Activated CD4-positive, alpha-beta memory T cell treated with anti-CD3 and anti-CD28 coated beads, Interleukin-2, amount 10 ng/mL, durations not matched to agents 7 days and 5 days (primary cell): ENCODE measurements at places on chromosomes 4 and X.

GRCh38 chrX:55488593-55489313, 895 bp downstream of the USP51 start:
- H3K27ac ChIP-seq = peak overlapping the region; percentile 90
- no peaks in the 10 kb centered on the region for H3K36me3 ChIP-seq
- peak overlapping the region; percentile 88 for H3K4me3 ChIP-seq
- H3K4me1 ChIP-seq = peaks cover 21% of the 10 kb centered on the region
- DNase-seq = peak; percentile 65
- H3K27me3 ChIP-seq = no peaks in the 10 kb centered on the region

- no peak for DNase-seq
- H3K4me1 ChIP-seq = peaks cover 3% of the 10 kb centered on the region
- H3K27ac ChIP-seq = no peak overlapping the region
- H3K27me3 ChIP-seq = peaks cover 1% of the 10 kb centered on the region
Measured at GRCh38 chrX:68490644-68491043, 8.2 kb upstream of the YIPF6 start.

DNA sequence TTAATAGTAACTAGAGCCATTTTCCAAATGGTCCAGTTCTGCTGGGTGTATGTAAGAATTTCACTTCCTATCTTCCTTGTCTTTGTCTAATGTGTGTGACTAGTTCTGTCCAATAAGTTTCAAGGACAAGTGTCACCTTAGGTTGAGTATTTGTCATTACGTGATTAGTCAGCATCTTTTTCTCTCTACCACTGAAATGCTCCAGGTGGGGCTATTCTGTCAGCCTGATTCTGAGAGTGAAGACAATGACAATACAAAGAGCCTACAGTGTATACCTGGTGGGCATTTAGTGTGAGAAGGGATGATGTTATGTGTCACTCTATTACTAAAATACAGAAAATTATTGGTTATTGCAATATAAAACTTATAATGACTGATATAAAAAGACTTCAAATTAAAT, 876.3 kb downstream of the C4orf33 start:
- H3K4me3 ChIP-seq = no peak overlapping the region
- no peaks in the 10 kb centered on the region for H3K4me1 ChIP-seq
- H3K27ac ChIP-seq = no peak overlapping the region

- no peak overlapping the region for H3K4me3 ChIP-seq
- H3K27ac ChIP-seq = no peak overlapping the region
- no peaks in the 10 kb centered on the region for H3K36me3 ChIP-seq
- no peaks in the 10 kb centered on the region for H3K4me1 ChIP-seq
- H3K27me3 ChIP-seq = no peaks in the 10 kb centered on the region
- DNase-seq = no peak
Measured at GRCh38 chr4:92387459-92388069, 83.8 kb downstream of the GRID2 start.

DNA sequence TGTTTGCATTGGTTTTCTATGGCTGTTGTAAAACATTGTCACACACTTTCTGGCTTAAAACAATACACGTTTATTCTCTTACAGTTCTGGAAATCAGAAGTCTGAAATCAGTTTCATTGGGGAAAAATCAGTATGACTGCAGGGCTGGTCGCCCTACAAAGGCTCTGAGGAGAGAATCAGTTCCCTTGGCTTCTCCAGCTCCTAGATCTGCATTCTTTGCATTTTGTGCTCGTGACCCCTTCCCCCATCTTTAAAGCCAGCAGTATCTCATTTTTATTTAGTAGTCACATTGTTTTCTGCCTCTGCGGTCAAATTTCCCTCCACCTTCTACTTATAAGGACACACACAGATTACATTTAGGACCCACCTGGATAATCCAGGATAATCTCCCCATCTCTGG, 849.7 kb upstream of the GRID2 start:
- no peaks in the 10 kb centered on the region for H3K27me3 ChIP-seq
- no peaks in the 10 kb centered on the region for H3K36me3 ChIP-seq
- no peaks in the 10 kb centered on the region for H3K4me1 ChIP-seq
- H3K27ac ChIP-seq = no peak overlapping the region
- no peak overlapping the region for H3K4me3 ChIP-seq

- H3K27ac ChIP-seq = no peak overlapping the region
- H3K36me3 ChIP-seq = no peaks in the 10 kb centered on the region
- H3K27me3 ChIP-seq = no peaks in the 10 kb centered on the region
- H3K4me3 ChIP-seq = no peak overlapping the region
Measured at GRCh38 chrX:40146262-40147125, 48.7 kb upstream of the BCOR start.

GRCh38 chrX:74133156-74133796, 170.7 kb upstream of the ZCCHC13 start:
- H3K27me3 ChIP-seq = no peaks in the 10 kb centered on the region
- DNase-seq = no peak
- H3K36me3 ChIP-seq = no peaks in the 10 kb centered on the region
- no peak overlapping the region for H3K4me3 ChIP-seq
- no peak overlapping the region for H3K27ac ChIP-seq

- no peak overlapping the region for H3K27ac ChIP-seq
- no peaks in the 10 kb centered on the region for H3K36me3 ChIP-seq
- DNase-seq = no peak
- H3K4me3 ChIP-seq = no peak overlapping the region
- no peaks in the 10 kb centered on the region for H3K27me3 ChIP-seq
- no peaks in the 10 kb centered on the region for H3K4me1 ChIP-seq
Measured at GRCh38 chr4:14302021-14302420, 674.5 kb upstream of the BOD1L1 start.

GRCh38 chrX:44439242-44439794, 95.8 kb upstream of the EFHC2 start:
- peaks cover 2% of the 10 kb centered on the region for H3K4me1 ChIP-seq
- no peaks in the 10 kb centered on the region for H3K27me3 ChIP-seq
- no peak overlapping the region for H3K4me3 ChIP-seq
- H3K27ac ChIP-seq = no peak overlapping the region
- no peaks in the 10 kb centered on the region for H3K36me3 ChIP-seq

DNA sequence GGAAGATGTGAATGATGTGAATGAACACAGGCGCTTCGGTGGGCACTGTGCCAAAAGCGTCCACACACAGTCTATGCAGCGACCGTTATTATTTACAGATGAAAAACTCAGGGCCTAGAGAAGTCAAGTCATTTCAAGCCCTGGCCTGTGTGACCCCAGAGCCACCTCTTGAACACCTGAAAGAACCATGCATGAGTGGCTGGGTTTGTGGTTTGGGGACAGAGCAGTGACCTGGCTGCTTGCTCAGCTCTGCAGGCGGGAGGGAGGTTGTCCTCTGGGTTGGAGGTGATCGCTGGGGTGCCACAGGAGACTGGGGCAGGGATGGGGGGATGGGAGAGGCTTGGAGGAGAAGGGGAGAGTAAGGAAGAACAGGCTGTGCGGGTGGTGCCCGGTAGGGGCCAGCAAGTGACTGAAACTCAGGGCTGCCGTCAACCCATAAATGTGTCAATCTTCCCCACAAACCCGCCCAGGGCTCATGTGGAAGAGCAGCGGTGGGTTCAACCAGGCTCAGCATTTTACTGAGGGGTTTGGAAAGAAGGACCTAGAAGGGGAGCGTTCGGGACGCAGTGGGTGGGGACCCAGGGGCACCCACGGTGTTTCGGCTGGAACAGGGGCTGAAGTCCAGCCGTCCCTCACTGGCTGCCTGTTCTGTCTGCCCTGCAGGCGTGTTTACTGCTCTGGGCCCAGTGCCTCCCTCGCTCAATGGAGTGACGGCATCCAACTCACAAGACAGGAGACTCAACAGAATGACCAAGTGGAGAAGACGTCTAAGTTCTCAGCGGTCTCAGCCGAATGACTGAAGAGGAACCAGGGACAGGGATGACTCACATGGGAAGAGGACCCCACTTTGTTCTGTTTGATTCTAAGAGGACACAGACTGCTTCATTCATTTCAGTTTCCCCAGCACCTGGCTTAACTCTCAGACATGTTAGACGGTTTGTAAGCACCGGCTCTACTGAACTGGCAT, 167.8 kb downstream of the AFAP1 start:
- H3K27me3 ChIP-seq = no peaks in the 10 kb centered on the region
- H3K27ac ChIP-seq = peak overlapping the region; percentile 40
- DNase-seq = no peak

- H3K27ac ChIP-seq = no peak overlapping the region
- H3K4me3 ChIP-seq = no peak overlapping the region
- DNase-seq = no peak
- no peaks in the 10 kb centered on the region for H3K27me3 ChIP-seq
- peaks cover 37% of the 10 kb centered on the region for H3K36me3 ChIP-seq
Measured at GRCh38 chr4:152516156-152516555, 19.7 kb downstream of the FBXW7 start.

DNA sequence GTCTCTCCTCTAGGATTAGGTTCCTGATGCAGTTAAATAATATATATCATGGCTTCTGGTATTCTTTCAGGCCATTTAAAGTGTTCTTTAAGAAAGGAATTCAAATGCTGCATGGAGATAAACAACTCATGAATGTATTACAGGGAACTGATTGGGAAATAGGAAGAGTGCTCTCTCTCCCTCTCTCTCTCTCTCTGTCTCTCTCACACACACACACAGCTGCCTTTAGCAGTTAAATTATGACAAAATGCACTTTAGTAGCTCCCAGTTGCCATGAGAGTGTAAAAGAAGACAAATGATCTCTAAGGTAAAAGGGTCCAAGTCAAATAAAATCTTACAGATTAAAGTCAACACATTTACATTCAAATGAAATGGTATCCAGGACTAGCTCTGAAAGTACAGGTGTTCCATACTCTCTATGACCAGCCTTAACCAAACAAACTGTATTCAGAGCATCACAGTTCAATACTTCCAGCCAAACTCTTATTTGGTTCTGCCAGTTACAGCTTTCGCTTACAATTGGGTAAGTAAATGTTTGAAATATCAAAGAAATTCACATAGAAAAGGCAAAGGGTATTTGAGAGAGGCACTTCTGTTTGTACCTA, 94.7 kb upstream of the CXXC4 start:
- H3K27me3 ChIP-seq = no peaks in the 10 kb centered on the region
- no peaks in the 10 kb centered on the region for H3K36me3 ChIP-seq
- no peak overlapping the region for H3K27ac ChIP-seq
- DNase-seq = no peak

DNA sequence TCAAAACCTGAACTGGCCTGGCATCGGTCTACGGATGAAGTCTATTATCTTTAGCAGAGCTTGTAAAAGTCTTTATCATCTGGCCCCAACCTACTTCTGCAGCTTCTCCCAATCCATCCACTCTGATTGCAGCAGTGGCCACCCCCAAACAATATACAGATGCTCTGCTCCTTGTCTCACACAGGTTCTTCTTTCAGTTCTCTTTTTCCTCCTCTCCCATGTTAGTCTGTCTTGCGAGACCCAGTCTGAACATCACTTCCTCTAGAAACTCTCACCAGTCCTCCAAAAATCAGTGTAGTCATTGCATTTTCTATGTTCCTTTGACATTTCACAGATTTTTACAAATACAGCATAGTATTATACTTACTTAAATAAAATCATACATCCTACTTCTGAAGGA, 163.0 kb downstream of the FRMPD4 start:
- no peak overlapping the region for H3K4me3 ChIP-seq
- no peaks in the 10 kb centered on the region for H3K36me3 ChIP-seq
- no peaks in the 10 kb centered on the region for H3K4me1 ChIP-seq
- no peak for DNase-seq
- no peaks in the 10 kb centered on the region for H3K27me3 ChIP-seq
- H3K27ac ChIP-seq = no peak overlapping the region

- no peak for DNase-seq
- no peaks in the 10 kb centered on the region for H3K36me3 ChIP-seq
- no peaks in the 10 kb centered on the region for H3K4me1 ChIP-seq
- H3K27ac ChIP-seq = no peak overlapping the region
- H3K4me3 ChIP-seq = no peak overlapping the region
Measured at GRCh38 chrX:9019151-9019550, 14.8 kb downstream of the FAM9B start.

DNA sequence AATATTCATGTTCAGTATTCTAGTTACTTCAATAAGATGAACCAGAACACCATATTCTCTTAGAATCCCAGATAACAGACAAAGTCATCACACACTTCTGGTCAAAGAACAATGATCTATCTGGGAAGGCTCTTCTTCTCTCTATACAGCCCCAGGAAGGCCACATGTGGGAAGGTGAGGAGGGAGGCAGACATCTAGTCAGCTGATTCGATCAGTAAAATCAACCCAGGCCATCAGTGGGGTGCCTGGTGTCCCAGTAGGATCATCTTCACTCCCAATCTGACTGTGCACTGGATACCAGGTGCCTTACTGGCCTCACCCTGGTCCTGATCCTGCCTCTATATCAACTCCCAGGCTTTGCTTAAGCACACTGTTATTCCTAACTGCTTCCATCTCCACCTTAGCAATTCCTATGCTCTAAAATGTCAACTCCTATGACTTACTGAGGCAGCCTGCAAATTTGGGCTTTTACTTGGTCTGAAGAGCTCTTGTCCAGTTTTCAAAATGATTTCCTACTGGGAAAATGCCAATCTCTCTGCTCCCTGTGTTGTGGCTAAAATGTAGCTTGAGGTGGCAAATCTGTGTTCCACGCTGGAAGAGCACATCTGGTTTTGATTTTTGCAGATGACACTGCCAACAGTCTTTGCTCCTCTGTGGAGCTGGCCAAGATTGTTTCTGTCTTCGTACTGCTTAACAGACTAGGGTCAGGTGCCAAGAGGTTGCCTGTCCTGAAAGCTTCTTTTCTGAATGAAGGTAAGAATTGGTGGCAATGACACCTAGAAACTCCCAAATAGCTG, 128.7 kb downstream of the MGST2 start:
- peaks cover 26% of the 10 kb centered on the region for H3K27me3 ChIP-seq
- H3K4me3 ChIP-seq = no peak overlapping the region

DNA sequence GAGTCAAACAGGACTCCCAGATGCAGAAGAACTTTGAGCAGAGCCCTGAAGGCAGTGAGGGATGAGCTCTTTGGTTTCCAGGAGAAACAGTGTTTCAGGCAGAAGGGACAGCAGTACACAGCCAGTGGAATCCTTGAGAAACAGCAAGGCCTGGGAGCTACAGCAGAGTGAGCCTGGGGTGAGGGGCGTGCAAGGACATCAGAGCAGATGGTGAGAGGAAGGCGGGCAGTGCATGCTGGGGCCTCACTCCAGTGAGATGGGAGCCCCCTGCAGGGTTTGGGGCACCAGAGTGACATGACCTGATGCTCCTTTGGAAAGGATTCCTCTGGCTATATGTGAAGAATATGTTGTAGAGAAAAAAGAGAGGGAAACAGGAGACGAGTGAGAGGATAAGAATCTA, 98.1 kb upstream of the EGFL6 start:
- peaks cover 31% of the 10 kb centered on the region for H3K4me1 ChIP-seq
- no peak overlapping the region for H3K4me3 ChIP-seq
- DNase-seq = no peak
- no peak overlapping the region for H3K27ac ChIP-seq

DNA sequence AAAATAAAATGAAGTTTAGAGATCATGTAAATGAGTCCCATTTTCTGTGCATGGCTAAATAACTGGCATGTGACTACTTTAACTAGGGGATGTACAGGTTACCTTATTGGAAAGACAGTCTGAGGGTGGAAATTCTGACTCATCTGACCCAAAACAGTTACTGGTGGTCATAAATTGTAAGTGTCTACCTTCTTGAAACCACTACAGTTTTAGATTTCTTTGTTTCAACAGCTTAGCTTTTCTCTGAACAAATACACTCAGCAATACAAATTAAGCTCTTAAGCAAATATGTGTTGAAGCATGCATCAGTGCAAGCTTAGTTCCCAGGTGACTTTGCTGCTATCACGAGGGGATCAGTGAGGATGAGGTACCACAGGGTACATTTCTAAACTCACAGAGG, 60.7 kb upstream of the PGM2 start:
- no peak overlapping the region for H3K27ac ChIP-seq
- no peak overlapping the region for H3K4me3 ChIP-seq
- no peaks in the 10 kb centered on the region for H3K36me3 ChIP-seq
- no peaks in the 10 kb centered on the region for H3K27me3 ChIP-seq
